Esophagus squamous epithelium (tissue), 5 donors: ENCODE measurements at places on chromosomes 3 and 15. TPM values are rescaled to one million over a fixed set of nuclear protein-coding genes. Genes with fewer than 3 reads are reported as not detected.
A peak's percentile ranks its signal among the peaks of the same experiment; 100 is the strongest.

The FAM3D gene
- total RNA-seq, result 214 TPM

GRCh38 chr15:101052031-101052620 lies 133.0 kb downstream of the LRRK1 start:
- H3K27ac ChIP-seq, result no peak overlapping the region
- no peaks in the 10 kb centered on the region for H3K4me1 ChIP-seq
- no peak overlapping the region for H3K4me3 ChIP-seq
- DNase-seq, result no peak
- H3K27me3 ChIP-seq, result no peaks in the 10 kb centered on the region

The BCL2A1 gene
- total RNA-seq, result 2.7 TPM

The MCF2L2 gene
- 1.4 TPM for total RNA-seq

DNA sequence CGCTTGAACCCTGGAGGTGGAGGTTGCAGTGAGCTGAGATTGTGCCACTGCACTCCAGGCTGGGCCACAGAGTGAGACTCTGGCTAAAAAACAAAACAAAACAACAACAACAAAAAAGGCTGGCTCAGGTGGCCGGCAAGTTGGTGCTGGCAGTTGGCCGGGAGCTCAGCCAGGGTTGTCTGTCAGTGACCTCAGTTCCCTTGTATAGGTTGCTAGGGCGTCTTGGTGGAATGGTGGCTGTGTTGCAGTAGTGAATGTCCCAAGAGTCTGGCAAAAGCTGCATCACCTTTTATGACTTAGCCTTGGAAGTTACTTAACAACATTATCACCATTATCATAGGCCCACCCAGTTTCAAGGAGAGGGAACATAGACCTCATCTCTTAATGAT lies 40.6 kb downstream of the ASB7 start:
- no peak overlapping the region for H3K4me3 ChIP-seq
- no peaks in the 10 kb centered on the region for H3K4me1 ChIP-seq
- H3K27ac ChIP-seq, result no peak overlapping the region

DNA sequence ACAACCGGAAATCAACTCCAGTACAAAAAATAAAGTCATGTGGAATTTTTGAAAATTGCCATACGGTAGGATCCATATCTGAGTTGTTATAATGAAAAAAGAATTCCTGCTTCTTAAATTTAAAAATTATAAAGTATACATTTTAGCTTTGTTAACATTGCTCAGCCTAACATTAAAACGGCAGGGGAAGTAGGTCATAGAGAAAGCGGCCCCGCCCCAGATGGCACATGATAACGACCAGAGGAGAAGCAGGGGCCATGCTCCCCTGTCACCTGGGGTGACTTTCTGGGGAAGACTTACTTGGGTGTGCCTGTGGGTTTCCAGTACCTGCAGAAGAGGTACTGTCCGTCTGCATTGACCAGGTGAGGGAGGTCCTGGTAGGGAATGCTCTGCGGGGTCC lies 921 bp downstream of the MGLL start:
- H3K27ac ChIP-seq, result peak overlapping the region; percentile 95
- peak overlapping the region; percentile 89 for H3K4me3 ChIP-seq
- H3K36me3 ChIP-seq, result no peaks in the 10 kb centered on the region
- no peaks in the 10 kb centered on the region for H3K27me3 ChIP-seq
- DNase-seq, result no peak

DNA sequence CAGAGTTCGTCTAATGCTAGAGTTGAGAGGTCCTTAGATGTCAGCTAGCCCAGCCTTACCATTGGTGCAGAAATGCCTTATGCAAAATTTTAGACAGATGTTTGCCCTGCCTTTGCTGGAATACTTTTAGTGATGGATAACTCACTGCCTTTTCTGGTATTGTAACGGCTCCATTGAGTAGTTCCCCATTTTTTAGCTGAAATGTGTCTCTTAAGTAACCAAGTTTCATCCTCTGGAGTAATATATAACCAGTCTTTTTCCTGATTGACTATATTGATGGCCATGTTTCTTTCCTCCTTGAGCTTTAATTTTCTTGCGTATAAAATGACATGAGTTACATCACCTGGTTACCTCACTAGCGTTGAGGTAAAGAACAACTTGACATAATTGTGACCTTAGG lies 45.0 kb downstream of the SNRK start:
- H3K27ac ChIP-seq, result no peak overlapping the region
- peaks cover 26% of the 10 kb centered on the region for H3K4me1 ChIP-seq
- no peak overlapping the region for H3K4me3 ChIP-seq
- no peaks in the 10 kb centered on the region for H3K27me3 ChIP-seq
- H3K36me3 ChIP-seq, result no peaks in the 10 kb centered on the region

GRCh38 chr3:28577941-28578500 lies 229.4 kb upstream of the AZI2 start:
- no peak overlapping the region for H3K4me3 ChIP-seq
- H3K4me1 ChIP-seq, result peaks cover 12% of the 10 kb centered on the region

The DHX30 gene
- 32.8 TPM for total RNA-seq

The DZIP1L gene
- 1.7 TPM for total RNA-seq

The SLC28A2 gene
- total RNA-seq, result not detected

DNA sequence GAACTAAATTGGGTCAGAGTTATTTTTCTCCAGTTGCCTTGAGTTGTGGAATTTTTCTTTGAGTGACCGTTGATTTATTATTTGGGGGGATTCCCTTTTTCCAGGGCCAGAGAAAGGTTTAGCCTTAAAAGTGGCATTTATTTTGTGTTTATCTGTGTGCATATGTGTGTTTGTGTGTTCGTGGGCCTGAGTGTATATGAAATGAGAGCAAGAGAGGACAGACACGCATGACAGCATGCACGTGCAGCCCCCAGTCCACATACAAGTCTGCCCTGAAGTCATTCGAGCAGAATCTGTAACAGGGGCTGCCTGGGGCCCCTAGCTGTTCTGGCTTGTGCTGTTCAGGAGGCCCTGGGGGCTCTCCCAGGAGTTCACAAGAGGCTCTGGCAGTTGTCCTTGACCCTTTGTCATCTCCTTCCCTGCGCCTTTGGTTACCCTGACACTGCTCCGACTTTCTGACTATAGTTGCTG lies 18.3 kb upstream of the TRAK1 start:
- DNase-seq, result no peak
- no peaks in the 10 kb centered on the region for H3K36me3 ChIP-seq
- H3K4me1 ChIP-seq, result peaks cover 61% of the 10 kb centered on the region
- no peaks in the 10 kb centered on the region for H3K27me3 ChIP-seq

The SEMA3F gene
- 56.8 TPM for total RNA-seq

The GLDN gene
- 0.83 TPM for total RNA-seq

DNA sequence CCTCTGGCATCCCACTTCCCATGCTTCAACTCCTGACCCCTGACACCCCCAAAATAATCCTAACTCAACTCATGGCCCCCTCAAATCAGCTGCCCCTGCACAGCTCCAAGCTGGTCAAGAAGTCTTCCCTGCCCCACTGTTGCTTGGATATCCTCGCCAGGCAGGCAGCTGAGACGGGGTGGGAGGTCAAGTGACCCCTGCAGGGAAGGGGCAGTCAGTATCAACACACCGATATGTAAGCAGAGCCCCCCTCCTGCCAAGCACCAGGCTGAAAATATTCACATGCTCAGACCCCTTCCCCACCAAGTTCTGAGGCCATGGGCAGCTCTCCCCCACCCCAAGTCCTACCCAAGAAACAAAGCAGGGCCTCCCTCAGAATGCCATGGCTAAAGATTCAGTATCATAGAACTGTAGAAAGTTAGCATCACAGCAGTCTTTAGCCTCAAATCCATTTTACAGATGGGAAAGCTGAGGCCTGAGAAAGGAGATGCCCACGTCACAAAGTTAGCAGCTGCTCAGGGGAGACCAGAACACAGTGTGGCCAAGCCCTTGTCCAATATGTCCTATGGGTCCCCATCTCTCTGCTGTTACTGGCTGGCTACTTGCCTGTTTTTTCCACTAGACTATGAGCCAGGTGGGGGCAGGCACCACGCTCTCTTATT lies 67.8 kb downstream of the SLC12A8 start:
- H3K4me1 ChIP-seq, result peaks cover 88% of the 10 kb centered on the region
- H3K27ac ChIP-seq, result no peak overlapping the region
- no peaks in the 10 kb centered on the region for H3K27me3 ChIP-seq
- H3K4me3 ChIP-seq, result no peak overlapping the region
- H3K36me3 ChIP-seq, result no peaks in the 10 kb centered on the region

The MESP2 gene
- total RNA-seq, result 2.4 TPM

DNA sequence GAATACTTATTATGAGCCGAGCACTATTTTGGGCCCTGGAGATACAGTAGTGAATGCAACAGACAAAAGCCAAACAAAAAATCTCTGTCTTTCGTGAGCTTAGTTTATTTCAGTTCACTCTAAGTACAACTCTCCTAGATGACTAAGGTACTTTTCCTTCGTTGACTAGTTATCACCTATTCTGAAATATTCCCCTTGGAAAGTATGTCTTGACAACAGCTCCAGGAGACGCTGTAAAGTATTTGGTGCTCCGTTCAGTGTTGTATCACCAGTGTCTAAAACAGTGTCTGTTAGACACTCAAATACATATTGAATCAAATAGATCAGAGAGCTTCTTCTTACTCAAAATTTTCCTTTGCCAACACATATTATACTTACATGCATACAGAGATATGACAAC lies 119.6 kb downstream of the TFDP2 start:
- H3K4me1 ChIP-seq, result peaks cover 4% of the 10 kb centered on the region
- H3K36me3 ChIP-seq, result no peaks in the 10 kb centered on the region
- no peak for DNase-seq
- H3K4me3 ChIP-seq, result no peak overlapping the region
- no peak overlapping the region for H3K27ac ChIP-seq

- H3K4me1 ChIP-seq, result no peaks in the 10 kb centered on the region
- no peak overlapping the region for H3K4me3 ChIP-seq
- DNase-seq, result no peak
- H3K27me3 ChIP-seq, result no peaks in the 10 kb centered on the region
- H3K27ac ChIP-seq, result no peak overlapping the region
Measured at GRCh38 chr3:10286596-10287295, 6.0 kb downstream of the GHRL start.

DNA sequence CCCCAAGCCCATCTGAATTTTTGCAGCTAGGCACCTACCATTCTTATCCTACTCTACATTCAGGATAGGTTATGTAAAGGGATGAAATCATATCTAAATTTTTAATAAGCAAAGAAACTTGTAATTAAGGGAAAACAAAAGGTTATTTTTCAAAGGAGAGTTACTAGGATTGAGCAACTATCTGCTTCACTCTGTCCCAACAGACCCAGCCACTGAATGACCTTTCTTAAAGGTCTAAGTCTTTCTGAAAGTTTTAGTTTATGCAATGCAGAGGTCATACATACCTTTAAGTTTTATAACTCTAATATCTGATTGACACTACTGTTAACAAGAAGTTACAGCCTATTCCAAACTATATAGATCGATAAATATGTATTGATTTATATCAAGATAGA lies 209.2 kb upstream of the CTNNB1 start:
- no peak overlapping the region for H3K4me3 ChIP-seq
- no peaks in the 10 kb centered on the region for H3K36me3 ChIP-seq
- H3K27me3 ChIP-seq, result no peaks in the 10 kb centered on the region

DNA sequence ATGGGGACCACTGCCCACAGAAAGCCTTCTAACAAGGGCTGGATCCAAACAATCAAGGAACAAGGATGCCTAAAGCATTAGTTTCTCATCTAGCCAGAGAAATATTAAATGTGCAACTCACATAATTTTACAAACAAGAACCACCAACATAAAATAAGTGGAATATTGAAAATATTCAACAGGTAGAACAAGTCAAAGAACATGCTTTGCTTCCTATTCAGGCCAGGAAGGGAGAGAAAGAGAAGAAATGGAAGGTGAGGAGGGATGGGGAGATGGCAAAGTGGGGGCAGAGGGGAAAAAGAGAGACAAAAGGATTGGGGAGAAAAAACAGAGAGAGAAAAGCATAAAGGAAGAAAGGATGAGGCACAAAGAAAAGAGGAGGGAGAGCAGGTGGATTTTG lies 63.1 kb downstream of the SLC12A8 start:
- peak overlapping the region; percentile 60 for H3K27ac ChIP-seq
- no peak overlapping the region for H3K4me3 ChIP-seq
- H3K4me1 ChIP-seq, result peaks cover 17% of the 10 kb centered on the region
- no peaks in the 10 kb centered on the region for H3K27me3 ChIP-seq

- DNase-seq, result no peak
- H3K27me3 ChIP-seq, result no peaks in the 10 kb centered on the region
- H3K27ac ChIP-seq, result no peak overlapping the region
- H3K4me1 ChIP-seq, result peaks cover 5% of the 10 kb centered on the region
- H3K4me3 ChIP-seq, result no peak overlapping the region
Measured at GRCh38 chr3:114481113-114481512, 187.3 kb downstream of the TIGIT start.

GRCh38 chr3:44992555-44993470 lies 16.8 kb downstream of the EXOSC7 start:
- no peak overlapping the region for H3K4me3 ChIP-seq
- no peaks in the 10 kb centered on the region for H3K27me3 ChIP-seq
- peak overlapping the region; percentile 45 for H3K27ac ChIP-seq
- no peak for DNase-seq
- H3K4me1 ChIP-seq, result peaks cover 13% of the 10 kb centered on the region

DNA sequence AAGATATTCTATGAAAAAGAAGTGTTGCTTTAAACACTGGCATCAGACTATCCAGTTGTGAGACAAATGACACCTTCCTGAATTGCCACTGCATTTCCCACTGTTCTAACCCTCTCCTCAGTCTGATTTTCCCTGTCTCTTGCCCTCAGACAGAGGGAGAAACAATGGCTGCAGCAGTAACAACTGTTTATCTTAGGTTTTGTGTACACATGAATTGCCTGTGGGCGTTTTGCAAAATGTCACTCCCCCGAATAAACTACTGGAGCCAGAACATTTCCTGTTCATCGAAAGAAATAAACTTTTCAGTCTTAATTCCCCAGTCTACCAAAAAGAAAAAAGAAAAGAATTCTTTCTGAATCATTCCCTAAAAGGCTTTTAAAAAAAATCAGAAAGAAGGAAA lies 155.1 kb downstream of the MAGI1 start:
- H3K27ac ChIP-seq, result no peak overlapping the region
- no peaks in the 10 kb centered on the region for H3K27me3 ChIP-seq
- H3K4me3 ChIP-seq, result no peak overlapping the region
- DNase-seq, result no peak

DNA sequence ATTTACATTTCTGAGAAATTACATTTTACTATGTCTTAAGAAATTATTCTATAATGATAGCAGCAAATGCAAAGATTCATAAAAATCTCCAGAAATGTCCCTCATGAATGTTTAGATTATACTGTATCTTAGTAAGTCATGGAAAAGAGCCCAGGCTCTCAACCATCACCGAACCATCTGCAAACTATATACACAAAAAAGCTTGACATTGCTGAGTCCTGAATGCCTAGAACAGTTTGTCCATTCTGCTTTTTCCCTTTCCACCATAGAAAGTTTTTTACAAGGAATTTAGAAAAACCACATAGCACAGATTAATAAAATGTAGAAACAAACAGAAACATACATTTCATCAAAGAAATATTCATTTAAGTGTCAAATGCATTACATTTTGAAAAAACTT lies 83.6 kb downstream of the MYO9A start:
- H3K4me1 ChIP-seq, result peaks cover 24% of the 10 kb centered on the region
- no peak for DNase-seq
- H3K36me3 ChIP-seq, result no peaks in the 10 kb centered on the region
- H3K4me3 ChIP-seq, result no peak overlapping the region

DNA sequence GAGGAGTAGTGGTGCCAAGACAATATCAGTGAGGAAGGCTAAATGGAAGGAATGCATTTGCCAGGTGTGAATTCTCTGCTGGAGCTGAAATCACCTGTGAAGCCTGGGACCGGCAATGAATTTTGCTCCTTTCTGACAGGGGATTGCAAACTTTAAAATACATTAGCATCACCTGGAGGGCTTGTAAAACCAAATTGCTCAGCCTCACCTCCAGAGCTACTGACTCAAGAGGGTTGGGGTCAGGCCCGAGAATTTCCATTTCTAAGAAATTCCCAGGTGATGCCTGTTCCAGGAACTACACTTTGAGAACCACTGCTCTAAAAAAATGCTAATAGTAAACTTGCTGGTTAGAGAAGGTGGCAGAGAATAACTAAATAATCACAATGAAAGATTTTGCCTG lies 445.6 kb upstream of the RBMS3 start:
- H3K36me3 ChIP-seq, result no peaks in the 10 kb centered on the region
- H3K4me3 ChIP-seq, result no peak overlapping the region
- H3K27me3 ChIP-seq, result peaks cover 6% of the 10 kb centered on the region
- peaks cover 4% of the 10 kb centered on the region for H3K4me1 ChIP-seq
